ENCODE measurements at places on chromosomes 16 and 17.

GRCh38 chr17:41010441-41010840 lies 1.5 kb upstream of the KRTAP3-1 start:
- DNase-seq = no peak

DNA sequence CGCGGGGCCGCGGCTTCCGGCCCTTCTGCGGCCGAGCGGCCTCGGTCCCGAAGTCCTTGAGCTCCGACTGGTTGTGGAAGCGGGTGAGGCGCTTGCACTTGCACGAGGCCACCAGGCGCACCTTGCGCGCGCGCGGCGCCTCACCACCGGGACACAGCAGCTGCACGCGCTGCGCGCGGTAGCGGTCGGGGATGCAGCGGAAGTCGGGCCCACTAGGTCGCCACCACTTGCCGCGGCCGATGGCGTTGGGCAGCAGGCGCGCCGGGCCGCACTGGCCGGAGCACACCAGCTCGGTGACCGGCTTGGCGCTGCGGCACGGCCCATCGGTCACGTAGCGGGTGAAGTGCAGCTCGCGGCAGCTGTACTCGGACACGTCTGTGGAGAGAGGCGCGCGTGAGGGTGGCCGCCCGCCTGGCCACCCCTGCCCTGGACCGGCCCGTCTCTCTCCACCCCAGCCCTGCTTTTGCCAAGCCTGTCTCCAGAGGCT lies 3.2 kb downstream of the SOST start:
- no peak for DNase-seq

- no peak for DNase-seq
Observed at GRCh38 chr17:73347351-73347750, 35.5 kb upstream of the CDC42EP4 start.

GRCh38 chr16:75379911-75380847 lies 53.1 kb downstream of the CFDP1 start:
- no peak for DNase-seq

DNA sequence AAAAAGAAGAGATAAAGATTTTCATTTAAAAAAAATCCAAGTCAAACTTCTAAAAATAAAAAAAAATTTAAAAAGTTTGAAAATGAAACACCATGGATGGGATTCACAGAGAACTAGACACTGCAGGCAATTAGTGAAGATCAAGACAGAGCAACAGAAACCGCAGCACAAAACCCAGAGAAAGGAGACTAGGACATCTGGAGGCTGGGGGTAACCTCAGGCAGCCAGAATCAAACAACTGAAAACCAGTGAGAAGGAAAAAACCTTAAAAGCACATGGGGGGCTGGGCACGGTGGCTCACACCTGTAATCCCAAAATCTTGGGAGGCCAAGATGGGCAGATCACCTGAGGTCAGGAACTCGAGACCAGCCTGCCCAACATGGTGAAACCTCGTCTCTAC lies 30.6 kb downstream of the LITAFD start:
- DNase-seq = no peak

DNA sequence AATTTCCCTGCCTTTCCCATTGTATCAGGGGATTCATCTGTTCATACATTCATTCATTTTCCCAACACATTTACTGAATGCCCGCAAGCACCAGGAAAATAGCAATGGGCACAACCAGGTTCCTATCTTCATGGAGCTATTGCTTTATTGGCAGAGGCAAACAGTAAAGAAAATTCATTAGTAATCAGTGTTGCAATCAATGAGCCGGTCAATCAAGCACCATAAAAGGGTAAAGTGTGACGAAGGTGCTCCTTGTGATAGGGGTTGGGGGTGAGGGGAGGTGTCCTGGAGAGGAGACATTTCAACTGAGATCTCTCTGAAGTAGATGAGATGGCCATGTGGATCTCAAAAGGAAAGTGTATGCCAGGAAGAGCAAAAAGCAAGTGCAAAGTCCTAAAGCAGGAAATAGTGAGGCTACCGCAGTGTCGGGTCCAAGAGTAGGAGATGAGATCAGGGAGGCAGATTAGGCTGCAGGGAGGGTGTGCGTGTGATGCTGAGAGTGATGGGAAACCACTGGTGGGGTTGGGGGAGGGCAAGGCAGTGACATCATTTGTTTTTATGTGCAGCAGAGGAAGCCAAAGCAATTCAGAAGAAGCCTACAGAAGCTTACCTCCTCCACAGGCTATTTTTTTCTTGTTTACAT lies 28.4 kb downstream of the CDH13 start:
- no peak for DNase-seq

GRCh38 chr17:42460371-42460770 lies 1.7 kb downstream of the ATP6V0A1 start:
- DNase-seq = no peak
